ENCODE measurements at places on chromosomes 1 and 21.

- DNase-seq = no peak
These were observed 23.6 kb downstream of the ACTA1 start for GRCh38 chr1:229410370-229410691.

GRCh38 chr1:103948526-103948925 is 198.8 kb downstream of the AMY1C start:
- no peak for DNase-seq

GRCh38 chr1:27292106-27292505 is 29.9 kb upstream of the TMEM222 start:
- no peak for DNase-seq

- DNase-seq = no peak
These were observed 7.2 kb downstream of the TAL1 start for GRCh38 chr1:47224676-47225399.

DNA sequence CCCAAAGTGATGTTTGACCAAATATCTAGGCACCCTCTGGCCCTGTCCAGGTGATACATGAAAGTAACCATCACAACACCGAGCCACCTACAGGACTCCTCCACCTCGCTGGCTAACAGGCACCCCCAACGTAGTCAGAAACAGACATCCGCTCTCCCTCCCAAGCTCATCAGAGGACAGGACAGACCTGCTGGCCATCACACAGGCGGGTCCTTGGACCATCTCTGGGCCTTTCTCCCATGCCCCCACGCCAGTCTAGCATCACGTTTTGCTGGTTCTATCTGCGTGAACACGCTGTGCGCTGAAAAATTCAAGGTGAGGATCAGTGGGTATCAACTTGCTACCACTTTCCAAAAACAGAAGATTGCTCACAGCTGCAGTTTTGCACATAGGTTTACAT is 21.4 kb upstream of the ADARB1 start:
- no peak for DNase-seq

DNA sequence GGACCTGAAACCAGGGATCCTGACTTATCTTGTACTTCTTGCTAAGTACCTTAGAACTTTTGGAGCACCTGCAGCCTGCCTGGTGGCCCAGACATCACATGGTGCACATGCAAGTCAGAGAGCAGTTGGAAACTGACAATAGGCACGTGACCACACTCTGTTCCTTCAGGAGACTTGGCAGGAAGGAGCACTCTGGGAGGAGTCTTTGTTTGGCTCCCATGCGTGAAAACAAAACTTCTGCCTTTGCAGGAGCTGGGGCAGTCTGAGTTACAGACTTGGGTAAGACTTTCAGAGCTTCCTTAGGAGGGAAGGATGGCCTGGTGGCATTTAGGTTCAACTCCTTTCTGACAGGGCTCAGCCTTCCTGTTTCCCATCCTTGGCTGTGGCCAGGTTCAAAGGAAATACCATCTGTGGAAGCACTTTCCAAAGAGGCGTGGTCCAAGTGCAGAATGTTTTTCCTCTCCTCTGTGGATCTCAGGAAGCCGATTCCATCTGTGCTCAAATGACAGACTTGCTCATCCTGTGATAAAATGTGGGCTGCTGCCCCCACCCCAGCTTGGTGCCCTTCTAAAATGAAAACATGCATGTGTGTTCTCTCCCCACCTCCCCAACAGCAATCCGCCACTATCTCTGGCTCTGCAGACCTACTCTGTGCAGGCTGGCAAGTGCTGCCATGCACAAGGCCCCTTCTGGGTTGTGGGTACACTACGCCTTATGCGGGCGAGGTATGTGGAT is 14.1 kb upstream of the ZNF436 start:
- DNase-seq = no peak

Measured in forelimb muscle (tissue), 1 donor.